Left kidney (tissue), 8 donors: ENCODE measurements at places on chromosomes 5 and 9.

DNA sequence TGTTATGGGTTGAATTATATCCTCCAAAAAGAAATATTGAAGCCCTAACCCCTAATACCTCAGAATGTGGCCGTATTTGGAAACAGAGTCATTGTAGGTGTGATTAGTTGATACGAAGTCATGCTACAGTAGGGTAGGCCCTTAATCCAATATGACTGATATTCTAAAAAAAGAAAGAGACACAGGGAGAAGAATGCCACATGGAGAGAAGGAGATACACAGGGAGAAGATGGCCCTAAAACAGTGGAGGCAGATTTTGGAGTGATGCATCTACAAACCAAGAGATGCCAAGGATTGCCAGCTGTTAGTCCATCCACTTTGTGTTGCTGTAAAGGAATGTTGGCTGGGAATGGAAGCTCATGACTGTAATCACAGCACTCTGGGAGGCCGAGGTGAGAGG is 21.3 kb downstream of the ARRDC3 start:
- DNase-seq = no peak

- DNase-seq = no peak
These were observed 10.2 kb upstream of the SLC46A2 start for GRCh38 chr9:112900901-112901300.

- DNase-seq = no peak
These were observed 27.6 kb upstream of the TCF7 start for GRCh38 chr5:134086943-134087305.

GRCh38 chr5:35096932-35097331 is 49.2 kb upstream of the AGXT2 start:
- no peak for DNase-seq

- no peak for DNase-seq
These were observed 248.7 kb downstream of the SEMA5A start for GRCh38 chr5:9297134-9297533.
